NCI-H1417 treated with DMSO at 0.1 percent for 48 hours (cell line): ENCODE measurements at places on chromosomes 4 and X.

- no peak for DNase-seq
These were observed 3.4 kb downstream of the WFS1 start for GRCh38 chr4:6272863-6273660.

DNA sequence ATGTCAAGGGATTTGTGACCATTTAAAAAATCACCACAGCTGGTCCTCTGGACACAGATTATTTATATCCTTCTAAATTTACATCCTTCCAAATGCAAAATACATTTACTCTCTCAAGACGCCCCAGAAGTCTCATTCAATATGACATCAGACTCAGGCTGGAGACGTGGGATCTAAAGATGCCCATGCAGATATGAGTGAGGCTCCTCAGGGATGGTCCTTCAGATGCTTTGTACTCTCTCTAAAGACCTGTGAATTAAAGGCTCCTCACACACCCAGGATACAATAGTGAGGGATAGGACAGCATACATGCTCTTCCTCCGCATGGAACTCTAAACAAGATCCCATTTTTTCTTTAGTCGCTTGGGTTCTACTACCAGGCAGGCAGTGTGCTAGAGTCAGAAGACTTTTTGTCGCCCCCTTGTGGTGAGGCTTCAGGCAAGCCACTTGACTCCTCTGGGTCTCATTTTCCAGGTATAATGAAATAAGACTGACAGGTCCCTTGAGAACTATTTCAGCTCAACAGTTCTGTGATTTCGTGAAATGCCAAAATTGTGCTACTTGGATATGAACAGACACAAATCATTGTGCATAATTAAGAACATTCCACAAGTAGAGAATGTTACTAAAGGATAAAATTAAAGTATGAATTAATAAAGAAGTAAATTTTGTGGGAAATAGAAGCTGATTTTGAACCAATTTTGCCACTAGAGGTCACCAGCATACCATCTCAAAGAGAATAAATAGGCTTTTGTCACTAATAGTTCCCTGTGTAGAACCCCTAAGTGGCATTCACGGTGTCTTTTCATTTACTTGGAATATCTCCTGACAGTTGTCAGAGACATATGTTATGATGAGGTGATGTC, 13.7 kb upstream of the SCOC start:
- DNase-seq: peak; percentile 77

- no peak for DNase-seq
These were observed 1.8 kb downstream of the RGS12 start for GRCh38 chr4:3294401-3295241.

GRCh38 chr4:21726255-21726815, 222.2 kb downstream of the KCNIP4 start:
- DNase-seq: no peak

DNA sequence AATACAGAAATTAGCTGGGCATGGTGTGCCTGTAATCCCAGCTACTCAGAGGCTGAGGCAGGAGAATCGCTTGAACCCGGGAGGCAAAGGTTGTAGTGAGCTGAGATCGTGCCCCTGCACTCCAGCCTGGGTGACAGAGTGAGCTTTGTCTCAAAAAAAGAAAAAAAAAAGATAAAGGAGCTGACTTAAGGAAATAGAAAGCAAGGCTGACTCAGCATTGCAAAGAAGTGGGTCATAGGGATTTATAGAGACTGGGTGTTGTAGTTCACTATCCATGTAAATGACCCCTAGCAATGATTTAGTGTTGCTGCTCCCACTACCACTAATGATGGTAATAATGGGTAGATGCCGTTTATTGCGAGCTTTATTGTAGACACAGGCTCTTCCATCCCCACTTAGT, 47.6 kb downstream of the ADD1 start:
- no peak for DNase-seq

- DNase-seq: no peak
These were observed 44.8 kb downstream of the SMARCA1 start for GRCh38 chrX:129478516-129478915.

- DNase-seq: no peak
These were observed 34.3 kb downstream of the MECP2 start for GRCh38 chrX:154063234-154063633.
